Hematopoietic multipotent progenitor cell treated with erythropoietin and hydrocortisone succinate and interleukin-3 and kit ligand, for 8 days (in vitro differentiated cells): ENCODE measurements at places on chromosomes 13 and 19.

GRCh38 chr19:38657633-38658222 is 10.3 kb downstream of the ACTN4 start:
- DNase-seq, result no peak

DNA sequence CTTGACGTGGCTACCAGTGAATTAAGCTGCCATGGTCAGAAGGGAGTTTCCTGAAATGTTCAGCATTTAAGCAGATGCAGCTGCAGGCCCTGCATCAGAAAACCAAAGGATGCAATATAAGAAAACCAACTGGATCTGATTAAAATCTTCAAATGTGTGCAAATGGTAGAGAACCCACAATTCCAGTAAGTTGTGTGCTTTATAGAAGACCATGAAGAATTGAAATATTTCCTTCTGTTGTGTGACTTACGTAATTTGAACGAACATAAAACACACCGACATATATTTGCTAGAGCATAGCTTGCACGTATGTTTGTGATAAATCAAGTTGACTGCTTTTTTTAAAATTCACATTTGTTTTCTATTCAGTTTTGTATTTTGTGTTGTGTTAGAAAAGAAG is 191.4 kb downstream of the COL4A1 start:
- no peak for DNase-seq

DNA sequence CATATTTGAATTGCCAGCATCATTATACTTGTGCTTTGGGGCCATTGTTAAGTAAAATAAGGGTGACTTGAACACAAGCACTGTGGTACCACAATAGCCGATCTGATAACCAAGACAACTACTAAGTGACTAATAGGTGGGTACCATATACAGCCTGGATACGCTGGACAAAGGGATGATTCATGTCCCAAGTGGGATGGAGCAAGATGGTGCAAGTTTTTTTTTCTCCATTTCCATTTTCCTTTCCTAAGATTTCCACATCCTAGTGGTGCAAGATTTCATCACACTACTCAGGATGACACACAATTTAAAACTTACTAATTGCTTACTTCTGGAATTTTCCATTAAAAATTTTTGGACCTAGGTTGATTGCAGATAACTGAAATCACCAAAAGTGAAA is 15.1 kb downstream of the BRCA2 start:
- no peak for DNase-seq

DNA sequence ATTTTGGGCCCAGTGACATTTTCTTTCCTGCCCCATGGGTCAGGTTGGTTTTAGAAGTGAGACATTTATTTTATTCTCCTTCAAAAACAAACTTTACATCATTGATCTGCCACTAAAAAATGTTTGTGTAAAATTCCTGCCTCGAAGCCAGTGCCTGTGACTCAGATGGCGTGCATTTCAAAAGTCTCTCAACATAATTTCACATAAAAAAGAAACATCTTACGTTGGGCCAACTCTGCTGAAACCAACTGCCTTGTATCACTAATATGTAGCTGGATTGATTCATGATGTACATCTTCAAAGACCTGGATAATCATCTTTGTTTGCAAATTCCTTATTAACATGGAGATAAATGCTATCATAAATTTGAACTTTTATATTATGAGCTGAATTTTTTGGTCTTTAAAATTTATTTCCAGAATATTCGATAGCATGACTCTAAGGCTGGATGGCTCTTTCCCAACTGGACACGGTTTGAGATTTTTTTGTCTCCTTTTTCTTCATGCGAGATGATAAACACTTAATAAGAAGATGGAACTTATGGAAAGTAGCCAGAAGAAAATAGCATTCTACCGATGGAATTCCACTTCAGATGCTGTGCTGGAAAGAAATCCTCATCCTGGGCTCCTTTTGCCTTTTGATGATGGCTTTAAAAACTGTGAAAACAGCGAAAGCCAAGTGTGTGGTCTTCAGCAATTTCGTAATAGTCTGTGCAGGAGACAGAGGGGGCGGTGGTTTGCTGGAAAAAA is 420.5 kb downstream of the FGF9 start:
- DNase-seq, result no peak

DNA sequence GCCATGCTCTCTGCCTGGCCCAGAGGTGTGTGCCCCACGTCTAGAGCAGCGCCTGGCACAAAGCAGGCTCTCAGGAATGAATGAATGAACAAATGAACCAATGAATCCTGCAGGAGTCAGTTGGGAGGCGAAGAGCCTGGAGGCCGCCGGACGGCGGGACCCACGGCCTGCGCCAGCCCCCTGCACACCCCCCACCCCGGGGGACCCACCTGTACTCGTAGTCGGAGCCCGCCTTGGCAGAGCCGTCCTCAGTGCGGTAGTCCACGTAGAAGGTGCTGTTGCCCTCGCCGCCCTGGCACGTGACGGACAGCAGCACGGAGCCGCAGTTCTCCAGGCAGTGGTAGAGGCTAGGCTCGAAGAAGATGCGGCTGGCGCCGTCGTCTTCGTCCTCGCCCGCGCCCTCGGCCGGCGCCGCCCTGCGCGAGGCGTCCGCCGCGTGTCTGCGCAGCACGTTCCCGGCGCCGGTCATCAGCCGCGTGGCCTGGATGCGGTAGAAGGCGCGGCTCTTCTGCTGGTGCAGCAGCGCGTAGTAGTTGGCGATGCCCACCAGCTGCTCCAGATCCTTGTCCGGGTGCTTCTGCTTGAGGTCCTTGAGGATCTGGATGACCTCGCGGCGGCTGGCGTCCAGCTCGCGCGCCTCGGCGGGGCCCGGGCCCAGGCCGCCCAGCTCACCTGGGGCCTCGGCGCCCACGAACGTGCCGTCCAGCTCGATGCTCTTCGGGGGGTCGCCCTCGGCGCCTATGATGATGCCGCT is 14.8 kb downstream of the SLC8A2 start:
- no peak for DNase-seq

DNA sequence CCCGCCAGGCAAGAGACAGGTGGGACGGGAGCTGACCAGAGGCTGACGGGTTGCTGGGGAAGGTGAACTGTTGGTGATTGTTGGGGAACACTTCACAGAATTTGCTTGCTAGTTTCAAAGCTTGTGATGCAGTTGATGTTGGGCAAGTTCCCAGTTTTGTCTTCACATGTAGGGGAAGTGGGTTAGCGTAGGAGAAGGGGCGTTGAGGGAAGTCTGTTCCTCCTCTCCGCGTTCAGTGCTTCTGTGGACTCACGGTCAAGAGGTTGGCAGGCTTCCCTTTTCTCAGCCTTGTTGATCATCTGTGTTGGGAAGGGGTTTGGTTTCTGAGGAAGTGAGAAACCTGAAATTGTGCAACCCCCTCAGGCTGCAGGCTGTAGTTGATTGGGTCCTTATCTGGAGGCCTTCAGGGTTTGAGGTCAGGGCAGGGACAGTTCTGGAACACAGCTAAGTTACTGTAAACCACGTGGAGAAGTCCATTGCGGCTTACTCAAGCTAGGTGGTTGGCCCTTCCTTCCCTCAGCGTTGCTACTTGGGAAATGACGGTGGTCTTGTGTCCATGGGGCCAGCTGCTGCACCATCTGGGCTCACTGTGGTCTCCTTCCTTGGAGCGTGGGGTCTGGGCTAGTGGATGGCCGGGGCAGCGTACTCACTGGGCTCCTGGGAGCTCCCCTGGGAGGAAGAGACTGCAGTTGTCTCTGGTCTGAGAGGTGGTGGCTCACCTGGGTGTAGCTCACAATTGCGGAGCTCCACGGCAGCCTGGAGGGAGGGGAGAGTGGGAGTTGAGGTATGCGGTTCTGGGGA is 7.5 kb downstream of the RPS9 start:
- DNase-seq, result peak; percentile 96

- DNase-seq, result no peak
These were observed 479.1 kb downstream of the FOXO1 start for GRCh38 chr13:40187324-40187795.

GRCh38 chr13:47679401-47679800 is 321.7 kb downstream of the SUCLA2 start:
- no peak for DNase-seq

DNA sequence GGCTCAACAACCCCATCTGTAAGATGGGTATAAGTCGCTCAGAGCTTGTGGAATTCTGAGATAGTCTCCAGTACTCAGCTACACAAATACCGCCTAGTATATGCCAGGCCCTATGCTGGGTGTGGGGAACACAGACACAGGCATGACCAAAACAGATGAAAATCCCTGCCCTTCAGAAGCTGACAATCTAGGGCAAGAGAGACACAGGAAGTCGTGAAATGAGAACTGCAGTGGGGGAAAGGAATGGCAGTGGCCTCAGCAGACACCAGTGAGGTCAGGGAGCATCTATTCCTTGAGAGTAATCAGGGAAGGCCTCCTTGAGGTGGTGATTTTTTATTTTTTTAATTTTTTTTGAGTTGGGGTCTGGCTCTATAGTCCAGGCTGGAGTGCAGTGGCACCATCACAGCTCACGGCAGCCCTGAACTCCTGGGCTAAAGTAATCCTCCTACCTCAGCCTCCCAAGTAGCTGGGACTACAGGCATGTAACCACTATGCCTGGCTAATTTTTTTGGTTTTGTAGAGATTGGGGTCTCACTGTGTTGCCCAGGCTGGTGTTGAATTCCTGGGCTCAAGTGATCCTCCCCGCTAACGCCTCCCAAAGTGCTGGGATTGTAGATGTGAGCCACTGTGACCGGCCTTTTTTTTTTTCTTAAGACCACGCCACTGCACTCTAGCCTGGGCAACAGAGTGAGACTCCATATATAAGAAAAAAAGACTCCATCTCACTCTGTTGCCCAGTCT is 3.2 kb downstream of the TMIGD2 start:
- DNase-seq, result no peak

GRCh38 chr19:5434970-5435641 is 20.1 kb upstream of the ZNRF4 start:
- DNase-seq, result peak; percentile 3

- DNase-seq, result peak; percentile 43
These were observed 39.1 kb downstream of the GPR12 start for GRCh38 chr13:26721251-26722121.

GRCh38 chr13:59211606-59212005 is 952.1 kb downstream of the DIAPH3 start:
- no peak for DNase-seq

DNA sequence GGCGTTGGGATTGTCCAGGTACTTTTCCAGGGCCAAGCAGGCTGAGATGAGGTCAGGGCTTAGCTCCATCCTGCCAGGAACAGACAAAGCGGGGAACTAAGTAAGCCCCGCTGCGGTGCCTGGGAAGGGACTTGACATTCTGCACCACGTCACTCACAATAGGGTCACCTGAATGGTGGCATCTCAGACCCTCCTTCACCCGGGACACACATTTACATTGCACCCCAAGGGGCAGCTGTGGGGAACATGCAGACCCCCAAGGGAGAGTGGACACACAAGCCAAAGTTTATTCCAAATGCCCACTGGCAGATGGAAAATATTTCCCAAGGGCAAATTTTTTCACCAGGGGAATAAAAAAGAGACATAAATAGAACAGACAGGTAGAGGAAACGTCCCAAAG is 20.3 kb upstream of the SPC24 start:
- DNase-seq, result no peak

DNA sequence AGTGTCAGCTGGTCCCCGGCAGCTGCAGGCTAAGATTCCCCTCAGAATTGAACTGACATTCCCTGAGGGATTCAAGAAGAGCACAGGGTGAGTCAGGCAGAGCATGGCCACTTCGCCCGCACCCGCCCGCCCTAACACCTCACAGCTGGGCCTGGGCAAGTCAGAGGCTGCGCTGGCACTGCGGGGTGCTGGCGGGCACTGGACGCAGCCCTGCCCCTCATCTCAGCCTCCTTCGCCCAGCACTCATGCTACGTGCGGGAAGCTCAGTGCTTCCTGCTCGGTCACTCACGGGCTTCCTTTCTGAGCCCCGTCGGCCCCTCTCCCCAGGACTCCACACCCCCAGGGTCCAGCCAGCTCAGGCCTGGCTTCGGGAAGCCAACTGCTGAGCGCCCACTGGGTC is 56.9 kb downstream of the MLLT1 start:
- no peak for DNase-seq

DNA sequence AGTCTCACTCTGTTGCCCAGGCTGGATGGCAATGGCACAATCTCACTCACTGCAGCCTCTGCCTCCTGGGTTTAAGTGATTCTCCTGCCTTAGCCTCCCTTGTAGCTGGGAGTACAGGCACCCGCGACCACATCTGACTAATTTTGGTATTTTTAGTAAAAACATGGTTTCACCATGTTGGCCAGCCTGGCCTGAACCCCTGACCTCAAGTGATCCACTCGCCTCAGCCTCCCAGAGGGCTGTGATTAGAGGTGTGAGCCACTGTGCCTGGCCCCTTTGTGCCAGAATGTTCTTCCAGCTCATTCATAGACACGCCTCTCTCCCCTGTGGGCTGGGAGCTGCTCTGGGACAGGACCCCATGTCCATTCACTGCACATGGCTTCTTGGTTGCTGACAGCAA is 9.1 kb downstream of the MYDGF start:
- DNase-seq, result no peak

DNA sequence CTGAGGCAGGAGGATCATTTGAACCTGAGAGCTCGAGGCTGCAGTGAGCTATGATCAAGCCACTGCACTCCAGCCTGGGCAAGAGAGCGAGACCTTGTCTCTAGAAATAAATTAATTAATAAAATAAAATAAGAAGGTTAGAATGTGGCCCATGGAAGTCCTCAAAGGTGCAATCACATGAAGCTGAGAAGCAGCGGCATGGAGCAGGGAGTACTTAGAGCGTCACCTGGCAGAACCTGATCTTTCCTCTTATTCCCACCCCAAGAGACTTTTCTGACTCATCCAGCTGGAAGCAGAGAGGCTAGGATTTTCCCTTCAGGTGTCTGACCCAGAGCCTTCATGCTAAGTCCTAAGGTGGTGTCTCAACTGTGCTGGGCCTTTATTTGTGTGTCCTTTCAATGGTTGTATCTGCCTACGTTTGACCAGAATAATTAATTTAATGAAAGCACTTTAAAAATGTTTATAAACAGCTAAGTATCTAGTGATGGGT is 8.9 kb upstream of the MRPS31 start:
- DNase-seq, result no peak

DNA sequence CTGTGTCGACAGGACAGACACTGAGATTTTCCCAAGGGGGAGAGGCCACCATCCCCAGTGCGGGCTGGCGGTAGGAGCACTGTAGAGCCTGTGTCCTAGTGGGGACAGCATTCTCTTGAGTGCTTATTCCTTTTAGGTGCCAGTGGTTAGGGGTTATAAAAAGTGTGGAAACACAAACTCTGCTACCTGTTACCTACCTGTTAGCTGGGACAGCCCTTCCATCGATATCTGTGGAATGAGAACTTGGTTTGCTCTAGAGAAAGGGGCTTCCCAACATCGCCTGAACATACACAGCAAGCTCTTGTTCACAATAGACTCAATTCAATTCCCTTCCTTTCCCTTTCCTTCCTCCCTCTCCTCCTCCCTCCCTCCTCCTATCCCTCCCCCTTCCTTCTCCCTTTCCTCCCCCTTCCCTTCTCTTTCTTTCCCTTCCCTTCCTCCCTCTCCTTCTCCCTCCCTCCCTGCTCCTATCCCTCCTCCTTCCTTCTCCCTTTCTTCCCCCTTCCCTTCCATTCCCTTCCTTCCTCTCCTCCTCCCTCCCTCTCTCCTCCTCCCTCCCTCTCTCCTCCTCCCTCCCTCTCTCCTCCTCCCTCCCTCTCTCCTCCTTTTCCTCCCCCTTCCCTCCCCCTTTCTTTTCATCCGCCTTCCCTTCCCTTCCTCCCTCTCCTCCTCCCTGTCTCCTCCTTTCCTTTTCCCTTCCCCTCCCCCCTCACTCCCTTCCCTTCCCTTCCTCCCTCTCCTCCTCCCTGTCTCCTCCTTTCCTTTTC is 188.5 kb downstream of the URI1 start:
- no peak for DNase-seq

GRCh38 chr13:99289271-99289670 is 17.9 kb downstream of the GPR183 start:
- no peak for DNase-seq
